ENCODE measurements at places on chromosomes 6 and 20. TPM values are rescaled to one million over a fixed set of nuclear protein-coding genes. Genes with fewer than 3 reads are reported as not detected.

- no peak overlapping the region for H3K4me3 ChIP-seq
- no peaks in the 10 kb centered on the region for H3K27me3 ChIP-seq
- no peak for DNase-seq
- H3K36me3 ChIP-seq: peaks cover 5% of the 10 kb centered on the region
- peaks cover 57% of the 10 kb centered on the region for H3K4me1 ChIP-seq
Measured at GRCh38 chr6:79605061-79605460, 26.1 kb upstream of the SH3BGRL2 start.

GRCh38 chr20:38447251-38447661 is 12.1 kb upstream of the SNHG17 start:
- peak overlapping the region; percentile 80 for H3K4me3 ChIP-seq
- no peak for DNase-seq
- peak overlapping the region; percentile 16 for H3K27ac ChIP-seq
- peaks cover 13% of the 10 kb centered on the region for H3K4me1 ChIP-seq
- peaks cover under 1% of the 10 kb centered on the region for H3K27me3 ChIP-seq

- H3K4me1 ChIP-seq: peaks cover 52% of the 10 kb centered on the region
- H3K36me3 ChIP-seq: no peaks in the 10 kb centered on the region
- no peak for DNase-seq
- H3K27ac ChIP-seq: peak overlapping the region; percentile 93
Measured at GRCh38 chr6:111605100-111605751, 452 bp downstream of the TRAF3IP2 start.

GRCh38 chr6:28943223-28943556 is 19.4 kb upstream of the TRIM27 start:
- no peaks in the 10 kb centered on the region for H3K27me3 ChIP-seq
- H3K4me1 ChIP-seq: peaks cover 17% of the 10 kb centered on the region
- peak overlapping the region; percentile 75 for H3K4me3 ChIP-seq
- H3K36me3 ChIP-seq: no peaks in the 10 kb centered on the region

GRCh38 chr6:148854992-148855391 is 108.2 kb downstream of the UST start:
- peaks cover 3% of the 10 kb centered on the region for H3K36me3 ChIP-seq
- no peak overlapping the region for H3K27ac ChIP-seq
- H3K27me3 ChIP-seq: peaks cover 6% of the 10 kb centered on the region
- DNase-seq: no peak

Gene CCN5
- total RNA-seq: not detected

Gene DOK5
- total RNA-seq: 0.24 TPM

Gene TXNDC5
- total RNA-seq: 71.6 TPM

Gene C6orf118
- 1.9 TPM for total RNA-seq
